KG1 (cell line): ENCODE measurements at places on chromosomes 7 and 10.

GRCh38 chr10:106181501-106181900 lies 983.0 kb downstream of the SORCS1 start:
- DNase-seq, result no peak

GRCh38 chr7:155797262-155798250 lies 14.7 kb downstream of the SHH start:
- no peak for DNase-seq

DNA sequence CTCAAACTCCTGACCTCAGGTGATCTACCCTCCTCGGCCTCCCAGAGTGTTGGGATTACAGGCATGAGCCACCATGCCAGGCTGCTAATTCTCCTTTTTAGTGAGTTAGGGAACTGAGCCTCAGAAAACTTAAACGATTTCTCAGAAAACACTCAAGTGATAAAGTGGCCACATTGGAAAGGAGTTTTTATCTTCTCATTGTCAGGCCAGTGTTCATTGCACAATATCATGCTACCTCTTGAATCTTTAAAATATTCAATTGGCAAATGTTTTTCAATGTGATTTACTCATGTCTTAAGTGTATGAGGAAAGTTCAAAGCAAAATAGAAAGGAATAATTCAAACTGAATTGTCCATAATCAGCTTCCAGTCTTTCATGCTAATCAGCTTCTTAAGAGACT lies 80.7 kb downstream of the ITGB8 start:
- no peak for DNase-seq

GRCh38 chr7:148241700-148242293 lies 348.8 kb upstream of the C7orf33 start:
- no peak for DNase-seq

- no peak for DNase-seq
Observed at GRCh38 chr10:128887856-128888255, 579.2 kb upstream of the MGMT start.

GRCh38 chr7:158966780-158967390 lies 110.5 kb downstream of the DYNC2I1 start:
- no peak for DNase-seq

GRCh38 chr7:159096736-159097581 lies 47.7 kb downstream of the VIPR2 start:
- DNase-seq, result no peak
